ENCODE measurements at places on chromosomes 11 and 22.

- DNase-seq = no peak
Measured at GRCh38 chr11:75431533-75432525, 1.2 kb downstream of the KLHL35 start.

DNA sequence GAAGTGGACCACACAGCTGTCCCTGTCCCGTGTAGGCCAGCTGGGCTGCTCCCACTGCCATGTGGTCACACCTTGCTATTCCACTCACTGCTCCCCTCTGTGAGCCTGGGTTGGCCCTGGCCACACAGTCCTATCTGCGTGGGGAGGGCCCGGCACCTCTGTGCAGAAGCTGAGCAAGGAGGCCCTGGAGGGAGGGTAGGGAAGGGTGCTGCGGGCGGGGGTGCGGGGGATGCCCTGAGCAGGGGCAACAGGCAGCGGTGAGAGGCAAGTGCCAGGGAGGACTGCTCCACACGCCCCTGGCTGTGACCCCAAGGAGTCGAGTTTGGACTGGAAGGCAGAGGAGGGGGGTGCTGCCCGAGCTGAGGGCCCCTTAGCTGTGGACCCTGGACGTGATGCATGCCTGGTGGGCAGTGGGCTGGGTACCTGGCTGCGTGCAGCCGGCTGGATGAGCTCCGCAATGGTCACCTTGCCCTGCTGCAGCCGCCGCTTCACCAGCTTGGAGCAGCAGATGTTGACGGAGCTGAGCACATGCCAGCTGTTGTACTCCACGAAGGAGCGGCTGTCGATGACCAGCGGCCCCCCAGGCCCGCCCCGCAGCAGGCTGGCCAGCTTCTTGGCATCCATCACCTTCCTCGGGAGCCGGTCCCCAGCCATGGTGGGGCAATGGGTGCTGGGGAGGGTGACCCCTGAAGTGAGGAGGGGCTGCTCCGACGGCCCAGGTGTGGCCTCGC lies 6.7 kb downstream of the DUSP8 start:
- no peak for DNase-seq

GRCh38 chr11:65882120-65883057 lies 2.8 kb downstream of the CTSW start:
- DNase-seq = no peak

GRCh38 chr11:107385361-107385981 lies 72.2 kb downstream of the CWF19L2 start:
- DNase-seq = no peak

DNA sequence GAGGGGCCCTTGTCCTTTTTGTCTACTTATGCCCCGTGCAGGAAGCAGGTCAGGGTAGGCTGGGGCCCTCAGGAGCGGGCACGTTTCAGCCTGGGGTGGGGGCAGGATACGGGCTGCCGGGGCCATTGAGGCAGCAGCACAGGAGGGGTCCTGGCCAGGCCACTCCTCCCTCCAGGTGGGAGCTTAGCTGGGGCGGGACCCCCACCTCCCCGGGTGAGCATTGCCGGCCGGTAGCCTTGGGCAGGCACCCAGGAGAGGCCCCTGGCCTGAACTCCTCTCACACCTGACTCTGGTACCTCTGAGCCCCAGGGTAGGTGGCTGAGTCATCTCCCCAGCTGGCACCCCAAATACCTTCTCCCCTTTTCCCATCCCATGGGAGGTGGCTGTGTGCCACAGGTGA lies 5.0 kb upstream of the MUC6 start:
- DNase-seq = no peak

Measured in hematopoietic multipotent progenitor cell (in vitro differentiated cells).